ENCODE measurements at places on chromosomes 16 and 17. TPM values are rescaled to one million over a fixed set of nuclear protein-coding genes. Genes with fewer than 3 reads are reported as not detected.

MPP2 gene
- total RNA-seq, result 30.8 TPM

CLEC18B gene
- not detected for total RNA-seq

ACSM2A gene
- total RNA-seq, result not detected

GRCh38 chr17:16880843-16881230, 91.1 kb downstream of the TNFRSF13B start:
- no peak for DNase-seq

- peak; percentile 46 for DNase-seq
Measured at GRCh38 chr17:77107506-77108433, 33.0 kb upstream of the SEC14L1 start.

DNA sequence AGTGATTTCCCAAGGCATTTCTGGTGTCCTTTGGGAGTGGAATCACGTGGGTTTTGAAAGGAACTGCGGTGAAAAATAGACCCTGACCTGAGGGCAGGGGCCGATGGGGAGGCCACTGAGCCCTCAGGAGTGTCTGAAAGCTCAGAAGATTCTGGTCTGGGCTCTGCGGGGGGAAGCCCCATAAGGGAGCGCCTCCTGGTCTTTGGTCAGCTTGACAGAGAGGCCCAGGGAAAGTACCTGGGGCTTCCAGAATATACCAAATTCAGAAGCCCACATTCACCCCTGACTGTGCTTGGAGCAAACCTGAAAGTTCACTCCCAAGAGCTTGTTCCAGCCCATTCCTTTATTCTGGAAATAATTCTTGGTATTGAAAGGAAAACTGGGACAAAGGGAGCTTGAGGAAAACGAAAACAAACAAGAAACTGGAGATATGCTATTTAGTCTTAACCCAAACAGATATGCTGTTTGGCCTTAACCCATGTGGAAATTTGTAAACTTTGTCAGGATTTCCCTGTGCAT, 23.2 kb upstream of the NAGLU start:
- DNase-seq, result no peak

GRCh38 chr16:89056592-89056991, 37.1 kb upstream of the ACSF3 start:
- DNase-seq, result no peak

DNA sequence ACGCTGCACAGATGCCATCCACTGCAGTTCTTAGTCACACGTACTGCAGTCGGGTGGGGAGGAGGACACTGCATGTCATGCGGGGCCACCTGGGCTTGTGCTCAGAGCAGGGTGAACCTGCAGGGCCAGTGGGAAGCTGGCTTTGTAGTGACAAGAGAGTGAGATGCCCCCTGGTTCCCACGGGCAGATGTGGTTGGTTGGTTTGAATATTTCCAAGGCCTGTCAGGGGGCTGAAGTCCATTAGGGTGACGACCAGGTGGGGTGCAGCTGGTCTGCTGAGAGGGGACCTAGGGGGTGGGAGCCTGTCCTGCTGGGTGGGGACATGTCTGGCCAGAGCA, 14.3 kb downstream of the ZNF213 start:
- no peak for DNase-seq

Measured in thyroid gland (tissue), 4 donors.